Activated naive CD8-positive, alpha-beta T cell treated with anti-CD3 and anti-CD28 coated beads, Interleukin-2, amount 10 ng/mL, durations not matched to agents 7 days and 5 days (primary cell): ENCODE measurements at places on chromosomes 1 and 21.

DNA sequence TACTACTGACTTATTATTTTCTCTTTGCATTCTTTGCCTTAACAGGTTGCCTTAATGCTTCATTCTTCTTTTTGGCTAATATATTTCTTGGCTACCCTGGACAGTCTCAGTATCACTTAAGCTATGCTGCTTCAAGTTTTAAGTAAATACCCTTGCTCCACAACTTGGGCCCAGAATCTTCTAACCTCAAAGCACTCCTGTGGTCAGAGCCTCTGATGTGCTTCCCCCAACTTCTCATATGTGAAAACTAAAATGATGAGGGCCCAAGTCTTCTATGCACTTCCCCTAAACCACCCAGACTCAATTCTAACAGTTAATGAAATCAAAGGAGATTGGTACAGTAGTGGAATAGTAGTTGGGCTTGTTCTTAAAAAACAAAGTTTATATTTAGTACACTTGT, 314.1 kb downstream of the PLPP3 start:
- no peak for DNase-seq

DNA sequence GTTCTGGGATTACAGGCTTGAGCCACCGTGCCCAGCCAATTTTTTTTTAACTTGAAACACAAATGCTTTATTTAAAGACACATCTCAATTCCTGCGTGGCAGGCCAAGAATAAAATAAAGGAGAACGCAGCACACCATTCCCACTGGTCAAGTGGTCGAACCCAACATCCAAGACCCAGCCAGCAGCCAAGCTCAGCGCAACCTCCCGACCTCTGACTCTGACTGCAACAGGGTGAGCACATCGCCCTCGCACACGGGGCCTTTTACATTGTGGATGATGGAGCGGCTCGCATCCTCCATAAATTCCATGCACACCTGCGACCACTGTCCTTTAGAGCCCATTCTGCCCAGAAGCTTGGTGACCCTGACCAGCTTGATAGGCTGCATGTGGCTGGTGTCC, 5.5 kb upstream of the GUK1 start:
- no peak for DNase-seq

GRCh38 chr1:31007462-31007991, 58.0 kb downstream of the PUM1 start:
- no peak for DNase-seq

DNA sequence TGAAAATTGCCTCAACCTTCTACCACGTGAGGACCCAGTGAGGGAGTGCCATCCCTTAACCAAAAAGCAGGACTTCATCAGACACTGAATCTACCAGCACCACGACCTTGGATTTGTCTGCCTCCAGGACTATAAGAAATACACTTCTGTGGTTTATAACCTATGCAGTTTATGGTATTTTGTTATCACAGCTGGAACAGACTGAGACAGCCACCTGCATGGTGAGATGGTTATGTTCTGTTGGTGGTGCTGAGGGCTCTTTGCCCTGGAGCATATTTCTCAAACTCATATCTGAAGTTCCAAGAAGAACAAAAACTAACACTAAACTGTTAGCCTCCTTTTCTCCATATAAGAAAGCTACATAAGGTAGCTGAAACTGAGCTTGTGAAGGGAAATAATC, 69.8 kb upstream of the RGS18 start:
- DNase-seq: no peak

- DNase-seq: no peak
These were observed 165.4 kb downstream of the PLXNA2 start for GRCh38 chr1:208078752-208079151.

DNA sequence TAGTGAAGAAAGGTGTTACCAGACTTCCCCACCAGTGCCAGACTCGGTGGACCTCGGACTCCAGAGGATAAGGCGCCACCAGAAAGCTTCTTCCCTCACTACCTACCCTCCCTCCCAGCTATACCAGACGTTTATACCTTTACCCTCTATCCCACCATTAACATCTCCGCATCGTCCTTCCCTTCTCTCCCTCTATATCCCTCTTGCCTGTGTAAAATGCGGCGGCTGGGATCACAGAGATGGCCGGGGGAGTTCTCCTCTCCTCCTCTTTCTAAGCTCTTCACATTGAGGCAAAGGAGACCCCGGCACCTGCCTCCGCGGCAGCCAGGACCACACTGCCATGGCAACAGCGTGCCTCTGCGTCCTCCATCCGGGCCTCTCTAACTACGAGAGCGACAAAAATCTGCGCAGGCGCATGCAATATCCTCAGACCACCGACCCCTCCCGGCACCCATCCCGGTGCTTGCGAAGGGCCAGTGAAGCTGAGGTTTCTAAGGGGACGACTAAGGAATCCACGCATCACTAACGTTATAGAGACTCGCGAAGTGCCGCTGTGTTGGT, at the start of gene CCDC181:
TSS of gene CCDC181 (minus strand) at position 394 of the 561 bp plus-strand sequence. CDS start 2,547 bp downstream, outside the sequence.
- peak; percentile 70 for DNase-seq

GRCh38 chr1:6488602-6489382, 2.7 kb downstream of the PLEKHG5 start:
- DNase-seq: no peak
